ENCODE measurements at places on chromosomes 4 and X.

DNA sequence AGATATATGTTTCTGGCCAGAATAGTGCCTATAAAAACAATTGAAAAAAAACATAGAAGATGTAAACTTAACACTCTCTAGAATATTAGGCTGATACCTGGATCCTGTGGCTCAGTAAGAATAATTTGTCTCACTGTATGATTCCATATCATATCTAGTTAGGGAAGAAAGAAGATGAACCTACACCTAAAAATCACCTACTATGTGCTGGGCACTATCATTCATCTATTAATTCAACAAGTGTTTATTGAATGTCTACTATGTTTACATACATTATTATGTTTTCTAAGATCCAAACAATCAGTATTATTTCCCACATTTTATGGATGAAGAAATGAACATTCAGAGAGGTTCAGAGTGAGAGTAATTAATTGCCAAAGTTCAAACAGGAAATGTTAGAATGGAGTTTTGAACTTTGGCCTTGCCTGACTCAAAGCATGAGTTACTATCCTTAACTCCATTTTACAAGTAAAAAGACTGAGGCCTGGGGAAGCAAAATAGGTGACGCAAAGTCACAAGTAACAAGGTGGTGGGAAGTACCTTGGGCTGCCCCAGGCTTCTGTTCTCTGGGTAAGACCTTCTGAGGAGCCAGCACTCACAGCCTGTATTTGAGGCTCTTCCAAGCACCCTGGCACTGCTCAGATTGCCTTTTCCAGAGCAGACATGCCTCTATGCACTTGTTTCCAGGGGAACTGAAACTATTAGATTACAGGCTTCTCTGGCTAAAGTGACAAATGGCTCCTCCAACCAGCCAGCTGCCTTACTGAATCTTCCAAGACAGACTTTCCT lies 111.1 kb upstream of the ACSL4 start:
- DNase-seq = no peak

DNA sequence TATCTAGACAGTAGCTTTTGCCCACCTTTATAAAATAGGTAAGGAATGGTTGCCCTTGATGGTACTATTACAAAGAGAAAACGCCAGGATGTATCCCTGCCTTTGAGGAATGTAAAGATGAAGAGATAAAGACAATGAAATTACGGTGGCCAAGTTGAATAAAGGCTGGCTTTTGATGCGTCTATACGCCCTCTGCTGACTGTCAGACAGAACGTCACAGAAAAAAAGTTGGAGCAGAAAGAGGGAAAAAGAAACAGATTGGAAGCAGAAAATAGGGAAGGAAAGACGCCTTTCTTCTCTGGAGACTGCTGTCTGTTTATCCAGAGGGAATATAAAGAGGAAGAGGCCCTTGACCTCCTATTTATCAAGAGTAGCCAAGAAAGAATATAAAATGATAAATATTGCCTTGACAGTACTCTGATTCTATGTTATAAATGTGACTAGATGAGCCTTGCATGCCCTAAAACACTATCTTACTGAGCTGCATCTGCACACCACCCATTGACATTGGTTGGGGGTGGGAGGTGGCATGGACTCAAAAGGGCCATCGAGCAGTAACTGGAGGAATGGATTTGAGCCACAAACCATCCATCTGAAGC lies 30.6 kb downstream of the PCDH19 start:
- DNase-seq = peak; percentile 3

DNA sequence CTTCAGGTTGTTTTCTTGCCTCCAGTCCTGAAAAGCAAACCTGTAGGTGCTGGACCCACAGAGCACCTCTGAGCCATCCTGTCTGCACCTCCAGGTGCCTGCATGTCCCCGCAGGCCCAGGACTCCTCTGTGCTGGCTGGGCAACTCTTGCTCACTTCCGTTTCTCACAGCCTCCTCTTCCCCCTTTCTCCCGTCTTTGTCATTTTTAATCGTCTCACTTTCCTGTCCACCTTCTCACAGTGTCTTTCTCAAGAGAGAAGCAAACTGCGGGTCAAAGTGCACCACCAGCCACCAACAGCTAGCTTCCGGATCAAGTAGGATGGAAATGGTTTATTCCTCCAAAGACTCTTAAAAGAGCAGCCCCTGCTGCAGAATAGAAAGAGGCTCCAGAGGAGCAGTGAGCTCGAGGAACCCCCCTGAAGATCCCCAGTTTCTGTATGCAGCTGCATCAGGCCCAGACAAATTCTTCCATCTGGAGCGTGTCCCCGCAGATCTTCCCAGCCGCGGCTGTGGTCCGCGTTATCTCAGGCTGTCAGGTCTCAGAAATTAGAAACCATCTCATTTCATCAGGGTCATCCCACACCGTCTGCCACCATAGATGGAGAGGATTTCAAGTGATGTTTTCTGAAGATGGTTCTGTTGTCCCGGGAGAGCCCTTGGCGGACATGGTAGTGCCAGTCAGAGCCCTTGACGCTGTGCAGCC lies 87.7 kb downstream of the FHDC1 start:
- DNase-seq = no peak

GRCh38 chrX:69959712-69960111 lies 90.0 kb downstream of the AWAT2 start:
- no peak for DNase-seq

DNA sequence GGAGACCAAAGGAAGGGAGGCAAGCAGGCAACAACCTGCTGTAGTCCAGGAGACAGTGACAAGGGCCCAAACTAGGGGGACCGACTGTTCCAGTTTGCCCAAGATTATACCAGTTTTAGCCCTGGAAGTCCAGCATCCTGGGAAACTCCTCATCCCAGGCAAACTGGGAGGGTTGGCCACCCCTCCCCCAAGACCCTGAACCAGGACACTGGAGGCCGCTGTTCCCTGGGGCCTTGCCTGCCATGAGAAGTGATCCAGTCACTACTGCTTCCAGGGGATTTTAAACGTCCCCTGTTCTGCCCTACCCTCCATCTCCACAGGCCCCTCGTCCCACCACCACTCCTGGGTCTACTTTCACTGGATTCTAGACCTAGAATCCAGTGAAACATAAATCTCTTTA lies 4.3 kb upstream of the DGAT2L6 start:
- DNase-seq = no peak

DNA sequence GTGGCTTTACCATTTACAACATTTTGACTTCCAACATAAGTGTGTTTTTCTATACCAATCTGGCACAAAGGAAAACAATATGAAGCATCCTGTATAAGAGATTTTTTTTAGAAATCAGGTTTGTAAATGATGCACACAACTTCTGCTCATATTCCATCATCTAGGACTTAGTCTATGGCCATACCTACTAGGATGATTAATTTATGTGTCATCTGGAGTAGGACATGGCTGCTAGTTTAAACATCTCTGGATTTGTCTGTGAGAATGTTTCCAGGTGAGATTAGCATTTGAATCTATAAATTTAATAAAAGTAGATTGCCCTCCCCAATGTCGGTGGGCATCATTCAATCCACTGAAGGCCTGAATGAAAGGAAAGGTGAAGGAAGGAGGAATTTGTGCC lies 682.8 kb upstream of the GRID2 start:
- no peak for DNase-seq

GRCh38 chrX:43716696-43717095 lies 60.6 kb downstream of the MAOA start:
- no peak for DNase-seq

- no peak for DNase-seq
These were observed 399.9 kb downstream of the GASK1B start for GRCh38 chr4:157772907-157773306.

DNA sequence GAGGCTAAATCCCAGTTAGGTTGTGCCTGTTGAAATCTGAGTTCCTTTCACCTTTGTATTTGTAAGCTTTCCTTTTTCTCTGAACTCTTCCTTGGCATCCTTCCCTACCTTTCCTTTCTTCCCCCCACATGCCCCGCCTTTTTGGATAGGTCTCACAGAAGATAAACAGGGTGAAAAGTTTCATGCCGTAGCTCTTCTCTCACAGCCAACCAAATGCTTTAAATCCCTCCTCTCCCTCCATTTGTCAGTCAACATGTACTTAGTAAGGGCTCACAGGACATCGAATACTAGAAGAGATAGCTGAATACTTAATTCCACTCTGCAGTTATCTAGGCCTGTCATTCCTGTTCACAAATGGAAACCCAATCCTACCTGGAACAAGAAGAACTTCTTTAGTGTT lies 107.1 kb upstream of the BMPR1B start:
- no peak for DNase-seq

DNA sequence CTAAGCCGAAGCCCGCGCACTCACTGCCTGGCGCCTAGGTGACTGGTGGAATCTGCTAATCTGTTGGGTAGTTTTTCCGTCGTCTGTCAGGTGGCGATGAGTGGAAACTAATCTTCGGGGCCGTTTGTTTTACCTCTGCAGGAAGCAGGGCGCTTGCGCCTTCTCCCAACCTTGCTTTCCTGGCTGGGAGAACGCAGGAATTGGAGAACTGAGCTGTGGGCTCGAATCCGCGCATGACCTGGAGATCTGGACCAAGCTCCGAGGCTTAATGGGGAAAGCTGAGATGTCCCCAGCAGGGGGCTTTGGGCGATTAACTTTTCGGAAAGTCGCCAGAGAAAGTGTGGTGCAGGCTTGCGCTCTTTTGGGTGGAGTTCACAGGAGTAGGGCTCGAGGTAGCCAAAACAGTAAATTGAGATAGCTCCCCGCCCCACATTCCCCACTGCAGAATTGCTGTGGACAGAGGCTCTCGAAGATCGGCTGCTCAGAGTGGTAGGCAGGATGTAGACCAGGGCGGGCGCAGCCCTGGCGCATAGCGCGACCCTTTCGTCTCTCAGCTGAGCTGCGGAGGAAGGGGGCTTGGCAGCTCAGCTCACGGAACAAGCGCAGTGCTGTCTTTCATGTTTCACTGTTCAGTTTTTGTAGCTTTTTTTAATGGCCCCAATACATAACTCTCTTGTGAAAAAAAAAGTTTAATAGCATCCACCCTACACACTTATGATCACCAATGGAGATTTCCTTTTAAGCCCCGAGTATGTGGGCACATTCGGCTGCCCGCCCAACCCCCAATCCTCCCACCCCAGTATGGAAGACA lies 2.7 kb upstream of the FGF5 start:
- no peak for DNase-seq

- DNase-seq = peak; percentile 30
These were observed 88.5 kb upstream of the CBR4 start for GRCh38 chr4:169098532-169098931.

DNA sequence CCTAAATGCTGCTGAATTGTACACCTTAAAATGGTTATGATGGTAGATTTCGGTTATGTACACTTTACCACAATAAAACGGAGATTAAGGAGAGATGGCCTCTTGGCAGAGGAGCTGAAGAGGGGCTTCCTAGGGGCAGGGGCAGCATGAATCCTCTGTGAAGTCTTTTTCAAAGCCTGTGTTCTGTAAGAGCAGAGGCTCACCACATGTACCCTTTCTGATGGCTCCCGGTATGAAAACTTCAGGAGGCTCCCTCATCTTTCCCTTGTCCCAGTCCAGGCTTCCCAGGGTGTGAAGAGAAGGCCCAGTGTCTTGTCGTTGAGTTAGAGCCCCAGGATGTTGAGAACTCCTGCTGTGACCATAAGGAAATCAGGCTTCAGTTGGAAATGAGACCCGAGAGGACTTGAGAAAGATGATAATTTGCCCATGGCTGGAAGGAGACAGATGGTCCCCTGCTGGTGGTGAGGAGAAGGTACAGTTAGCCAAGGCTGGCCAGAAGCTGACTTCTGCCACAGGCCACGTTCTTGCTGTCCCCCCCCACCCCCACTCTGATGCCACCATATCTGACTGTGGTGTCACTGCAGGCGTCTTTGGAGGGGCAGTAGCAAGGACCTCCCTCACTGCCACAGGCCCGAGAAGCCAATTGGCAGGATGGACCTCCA lies 31.8 kb upstream of the MTM1 start:
- no peak for DNase-seq

- DNase-seq = no peak
These were observed 50.5 kb downstream of the KCNIP4 start for GRCh38 chr4:21898101-21898500.

DNA sequence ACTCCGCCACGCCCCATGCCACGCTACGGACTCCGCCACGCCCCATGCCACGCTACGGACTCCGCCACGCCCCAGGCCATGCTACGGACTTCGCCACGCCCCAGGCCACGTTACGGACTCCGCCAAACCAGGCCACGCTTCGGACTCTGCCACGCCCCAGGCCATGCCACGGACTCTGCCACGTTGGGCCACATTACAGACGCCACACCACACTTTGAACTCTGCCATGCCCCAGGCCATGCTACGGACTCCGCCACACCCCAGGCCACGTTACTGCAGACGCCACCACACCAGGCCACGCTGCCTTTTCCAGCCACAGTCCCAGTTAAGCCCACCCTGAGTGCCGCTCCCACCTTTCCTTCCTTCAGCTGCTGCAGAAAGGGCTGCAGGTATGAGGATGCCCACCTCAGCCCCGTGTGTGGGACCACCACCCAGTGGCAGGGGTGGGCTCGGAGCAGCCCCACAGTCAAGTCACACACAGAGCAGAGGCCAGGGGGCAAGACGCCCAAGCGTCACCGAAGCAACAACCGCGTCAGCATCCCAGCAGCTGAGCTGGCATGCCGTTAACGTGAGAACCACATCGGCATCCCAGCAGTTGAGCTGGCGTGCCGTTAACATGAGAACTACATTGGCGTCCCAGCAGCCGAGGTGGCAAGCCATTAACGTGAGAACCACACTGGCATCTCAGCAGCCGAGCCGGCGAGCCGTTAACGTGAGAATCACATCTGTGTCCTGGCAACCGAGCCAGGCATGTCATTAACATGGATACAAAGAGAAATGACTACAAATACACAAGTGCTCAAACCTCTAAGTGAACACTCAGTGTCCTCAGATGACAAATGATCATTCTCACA lies 26.4 kb downstream of the GAK start:
- DNase-seq = no peak

- no peak for DNase-seq
These were observed 130.5 kb upstream of the APOOL start for GRCh38 chrX:84873176-84873575.

DNA sequence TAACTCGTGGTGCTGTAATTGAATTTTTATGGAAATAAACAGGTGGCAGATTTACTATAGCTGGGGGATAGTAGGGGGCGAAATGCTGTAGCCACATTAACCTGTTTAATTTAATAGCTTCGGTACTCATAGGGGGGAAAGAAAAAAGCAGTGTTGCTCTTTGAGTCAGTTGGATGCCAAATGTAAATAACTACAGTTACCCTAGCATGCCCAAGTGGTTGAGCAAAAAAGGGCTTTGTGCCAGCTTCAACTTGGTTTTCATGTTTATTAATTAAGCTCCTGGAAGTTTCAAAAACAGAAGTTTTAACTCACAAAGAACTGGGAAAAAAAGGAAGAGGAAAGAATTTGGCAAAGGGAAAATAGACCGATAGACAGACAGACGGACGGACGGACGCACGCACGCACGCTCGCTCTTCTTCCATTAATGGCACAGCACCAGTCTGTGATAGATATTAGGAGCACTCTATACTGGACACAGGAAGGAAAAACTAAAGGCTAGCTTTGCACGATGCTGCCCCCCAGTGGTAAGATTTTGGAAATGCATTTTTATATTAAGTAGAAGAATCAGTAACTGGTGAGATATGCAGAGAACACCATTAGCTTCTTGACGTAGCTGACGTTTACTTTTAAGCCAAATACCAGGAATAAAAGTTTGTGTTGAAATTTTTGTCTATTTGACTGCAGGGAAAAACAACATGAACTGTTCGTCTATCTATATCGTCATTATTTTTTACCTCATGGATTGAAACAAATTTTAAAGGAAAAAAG lies 151.8 kb downstream of the SLC7A11 start:
- DNase-seq = peak; percentile 72

- DNase-seq = no peak
These were observed 10.8 kb upstream of the RHOH start for GRCh38 chr4:40185830-40186664.
